Activated T-helper 1 cell treated with anti-CD3 and anti-CD28 coated beads, Interleukin-2, amount 50 U/mL, for 16 hours (primary cell): ENCODE measurements at places on chromosomes 4 and X.

- DNase-seq = no peak
Measured at GRCh38 chr4:143554728-143555597, 41.5 kb downstream of the SMARCA5 start.

- DNase-seq = no peak
Measured at GRCh38 chr4:94676970-94677369, 80.8 kb upstream of the BMPR1B start.

GRCh38 chrX:148495176-148495575 lies 5.2 kb upstream of the AFF2 start:
- no peak for DNase-seq

GRCh38 chrX:2921193-2921592 lies 7.9 kb downstream of the ARSD start:
- DNase-seq = no peak
